Activated CD8-positive, alpha-beta memory T cell treated with anti-CD3 and anti-CD28 coated beads for 24 hours (primary cell): ENCODE measurements at places on chromosomes 13 and 19.

GRCh38 chr19:37074819-37075362 is 3.3 kb upstream of the ZNF420 start:
- no peak for DNase-seq

DNA sequence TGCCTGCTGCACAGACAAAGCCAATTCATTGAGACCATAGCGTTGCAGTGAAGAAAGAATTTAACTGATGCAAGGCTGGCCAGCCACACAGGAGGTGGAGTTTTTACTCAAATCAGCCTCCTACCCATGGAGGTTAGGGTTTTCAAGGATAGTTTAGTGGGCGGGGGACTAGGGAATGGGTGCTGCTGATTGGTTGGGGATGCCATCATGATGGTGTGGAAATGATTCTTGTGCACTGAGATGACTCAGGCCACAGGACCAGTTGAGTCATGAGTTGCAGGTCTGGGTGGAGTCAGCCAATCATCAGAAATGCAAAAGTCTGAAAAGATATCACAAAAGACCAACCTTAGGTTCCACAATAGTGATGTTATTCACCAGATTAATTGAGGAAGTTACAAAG is 359.6 kb downstream of the FOXO1 start:
- no peak for DNase-seq

DNA sequence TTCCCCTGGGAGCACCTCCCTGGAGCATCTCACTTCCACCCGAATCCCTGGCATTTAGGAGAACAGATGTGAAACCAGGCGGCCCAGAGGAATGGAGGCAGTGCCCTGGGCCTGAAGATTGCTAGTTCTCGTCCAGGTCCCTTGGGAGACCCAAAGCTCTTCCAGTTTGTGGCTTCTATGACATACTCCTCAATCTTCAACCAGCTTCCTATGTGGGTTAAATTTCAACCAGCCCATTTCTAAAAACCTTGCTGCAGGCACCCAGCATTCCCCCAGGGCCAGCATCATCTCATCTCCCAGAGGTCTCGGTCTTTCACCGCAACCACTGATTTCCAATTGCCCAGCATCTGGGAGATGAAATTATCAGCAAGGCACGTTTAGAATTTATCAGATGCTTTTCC is 46.0 kb upstream of the STK24 start:
- no peak for DNase-seq

- no peak for DNase-seq
Measured at GRCh38 chr19:50500753-50501151, 10.2 kb downstream of the JOSD2 start.

DNA sequence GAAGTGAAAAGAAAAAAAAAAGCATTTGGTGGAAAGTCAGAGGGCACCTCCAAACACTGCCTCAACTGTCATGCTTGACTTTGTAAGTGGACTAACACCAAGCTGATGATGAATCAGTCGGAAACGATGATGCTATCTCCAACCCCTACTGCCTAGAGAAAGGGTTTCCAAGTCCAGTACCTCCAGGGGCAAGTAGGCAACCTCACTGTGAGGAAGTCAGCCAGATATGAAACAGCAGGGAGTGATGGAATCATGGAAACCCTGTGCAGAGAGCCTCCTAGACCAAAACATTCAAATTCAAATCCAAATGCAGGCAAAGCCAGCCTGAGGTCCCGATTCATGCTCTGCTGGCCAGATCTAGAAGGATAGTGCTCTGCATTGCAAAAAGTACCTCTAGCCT is 100.9 kb upstream of the SERP2 start:
- DNase-seq, result no peak

DNA sequence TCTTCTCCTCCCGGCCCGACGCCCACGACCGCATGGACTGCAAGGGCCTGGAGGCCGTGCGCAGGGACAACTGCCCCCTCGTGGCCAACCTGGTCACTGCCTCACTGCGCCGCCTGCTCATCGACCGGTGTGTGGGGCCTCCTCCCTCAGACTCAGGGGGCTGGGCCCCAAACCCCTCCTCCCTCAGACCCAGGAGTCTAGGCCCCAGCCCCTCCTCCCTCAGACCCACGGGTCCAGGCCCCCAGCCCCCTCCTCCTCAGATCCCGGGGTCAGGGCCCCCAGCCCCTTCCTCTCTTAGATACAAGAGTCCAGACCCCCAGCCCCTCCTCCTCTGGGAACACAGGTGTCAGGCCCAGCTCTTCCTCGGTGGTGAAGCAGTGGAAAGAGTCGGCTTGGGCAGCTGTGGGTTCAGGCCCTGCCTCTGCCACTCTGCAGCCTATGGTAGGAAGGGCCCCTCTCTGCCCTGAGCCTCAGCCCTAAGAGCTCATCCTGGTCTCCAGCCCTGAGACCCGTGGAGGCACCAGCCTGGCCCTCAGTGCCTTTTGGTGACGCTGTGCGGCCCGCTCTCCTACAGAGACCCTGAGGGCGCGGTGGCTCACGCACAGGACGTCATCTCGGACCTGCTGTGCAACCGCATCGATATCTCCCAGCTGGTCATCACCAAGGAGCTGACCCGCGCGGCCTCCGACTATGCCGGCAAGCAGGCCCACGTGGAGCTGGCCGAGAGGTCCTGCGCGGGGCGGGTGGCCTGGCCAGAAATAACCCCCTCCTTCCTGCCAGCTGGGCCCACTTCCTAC is 3.7 kb upstream of the SPIB start:
- peak; percentile 89 for DNase-seq

DNA sequence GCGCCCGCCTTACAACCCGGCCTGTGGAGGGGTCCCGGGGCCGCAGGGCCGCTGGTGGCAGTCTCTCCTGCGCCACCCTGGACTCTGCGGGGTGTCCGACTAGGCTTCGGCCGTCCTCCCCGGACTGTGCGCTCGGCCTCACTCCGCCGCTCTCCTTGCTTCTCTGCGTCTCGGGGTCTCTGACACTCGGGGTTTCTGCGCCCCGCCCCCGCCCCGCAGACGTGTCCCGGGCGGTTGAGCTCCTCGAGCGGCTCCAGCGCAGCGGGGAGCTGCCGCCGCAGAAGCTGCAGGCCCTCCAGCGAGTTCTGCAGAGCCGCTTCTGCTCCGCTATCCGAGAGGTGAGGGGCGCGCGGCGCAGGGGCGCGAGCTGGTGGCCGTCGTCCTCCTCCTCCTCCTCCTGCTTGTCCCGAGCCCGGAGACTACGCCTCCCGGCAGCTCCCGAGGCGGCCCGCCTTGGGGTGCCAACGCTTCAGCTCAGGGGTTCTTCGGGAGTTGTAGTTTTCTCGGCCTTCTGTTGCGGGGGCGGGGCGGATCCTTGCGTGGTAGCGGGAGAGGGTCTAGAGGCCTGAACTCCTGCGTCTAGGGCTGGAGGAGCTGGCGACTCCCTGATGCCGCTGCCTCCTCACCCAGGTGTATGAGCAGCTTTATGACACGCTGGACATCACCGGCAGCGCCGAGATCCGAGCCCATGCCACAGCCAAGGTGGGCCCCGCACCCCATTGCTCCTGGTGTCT is 627 bp downstream of the LIN7B start:
- DNase-seq, result peak; percentile 81

DNA sequence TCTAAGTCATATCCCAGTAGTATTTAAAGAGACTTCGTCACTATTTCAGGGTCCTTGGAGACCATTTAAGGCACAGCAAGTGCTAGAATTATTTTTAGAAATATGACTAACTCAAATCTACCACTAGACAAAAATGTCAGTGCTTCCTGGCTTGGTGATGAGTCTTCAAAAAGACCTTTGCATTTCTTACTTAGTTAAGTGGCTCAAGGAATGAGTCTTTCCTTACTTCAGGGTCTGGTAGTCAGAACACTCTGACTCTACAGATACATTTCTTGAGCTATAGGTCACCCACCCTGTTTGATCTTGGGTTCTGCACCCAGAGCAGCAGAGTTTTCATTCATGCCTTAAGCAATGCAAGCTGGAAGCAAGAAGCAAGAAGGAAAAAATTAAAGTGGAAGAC is 191.0 kb upstream of the HTR2A start:
- no peak for DNase-seq

DNA sequence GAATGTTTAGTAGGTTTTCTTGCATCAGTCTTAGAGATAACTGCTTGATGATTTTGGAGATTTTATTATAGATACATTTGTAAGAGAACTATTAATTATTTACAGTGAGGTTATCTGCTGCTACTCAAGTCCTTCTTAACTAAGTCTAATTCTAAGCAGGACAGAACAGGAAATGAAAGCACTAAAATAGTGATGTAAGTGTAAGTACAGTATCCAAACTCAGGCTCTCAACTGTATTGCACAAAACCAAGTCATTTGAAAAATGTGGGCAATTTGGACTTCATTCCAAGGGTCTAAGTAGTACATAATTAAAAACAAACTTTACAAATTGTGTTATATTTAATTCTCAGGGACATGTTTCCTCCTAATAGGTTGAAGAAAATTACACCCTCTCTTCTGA is 417.1 kb downstream of the ITGBL1 start:
- DNase-seq, result no peak

GRCh38 chr13:113209759-113210421 is 477 bp downstream of the CUL4A start:
- DNase-seq, result peak; percentile 87

DNA sequence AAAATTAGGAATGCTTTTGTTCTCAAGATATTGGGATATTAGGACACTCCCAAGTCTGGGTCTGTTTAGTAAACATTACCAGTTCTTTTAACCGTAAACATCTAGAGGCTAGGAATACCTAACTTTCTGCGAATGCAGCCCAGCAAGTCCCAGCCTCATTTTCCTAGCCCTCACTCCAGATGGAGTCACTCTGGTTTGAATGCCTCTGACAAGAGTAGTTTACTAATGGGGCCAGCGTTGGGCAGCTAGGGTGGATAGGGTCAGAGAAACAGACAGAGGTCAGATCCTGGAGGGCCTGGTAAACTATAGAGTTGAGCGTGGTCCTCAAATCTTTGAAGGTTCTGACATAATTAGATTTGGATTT is 53.6 kb downstream of the WDFY2 start:
- no peak for DNase-seq

DNA sequence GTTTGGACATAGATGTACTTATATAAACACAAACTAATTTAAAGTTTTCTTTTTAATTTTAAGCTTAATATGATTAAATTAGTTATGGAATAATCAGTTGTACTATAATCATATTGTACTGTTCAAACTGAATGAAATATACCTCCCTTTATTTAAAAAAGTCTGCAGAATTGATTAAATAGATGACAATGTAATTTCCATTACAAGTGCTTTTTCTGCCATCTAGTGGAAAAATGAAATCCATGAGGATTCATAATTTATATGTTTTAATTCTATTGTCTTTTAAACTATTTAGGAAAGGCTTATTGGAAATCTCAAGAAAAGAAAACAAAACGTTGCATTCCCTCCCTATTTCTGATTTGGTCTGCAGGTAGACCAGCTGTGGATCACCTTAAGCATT is 30.9 kb downstream of the MZT1 start:
- DNase-seq, result no peak

- no peak for DNase-seq
Measured at GRCh38 chr19:15623711-15624318, 8.8 kb downstream of the CYP4F8 start.

DNA sequence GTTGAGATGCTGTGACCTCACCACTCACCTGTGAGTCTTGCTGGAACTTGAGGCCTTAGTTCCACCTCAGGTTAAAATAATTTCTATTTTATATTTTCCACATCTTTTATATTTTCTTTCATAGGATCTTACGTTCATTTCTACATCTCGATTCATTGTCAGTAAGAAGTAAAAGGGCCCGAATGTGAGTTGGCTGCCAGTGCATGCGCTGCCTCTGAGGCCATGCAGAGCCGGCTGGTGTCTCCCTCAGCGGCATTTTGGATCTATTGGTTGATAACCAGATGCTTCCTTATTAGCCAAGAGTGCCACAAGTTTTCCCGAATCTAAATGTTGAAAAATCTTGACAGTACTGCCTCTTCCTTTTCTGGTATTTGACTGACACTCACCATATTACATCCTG is 347.3 kb downstream of the TEX29 start:
- no peak for DNase-seq

GRCh38 chr13:40539576-40540327 is 126.7 kb downstream of the FOXO1 start:
- no peak for DNase-seq

DNA sequence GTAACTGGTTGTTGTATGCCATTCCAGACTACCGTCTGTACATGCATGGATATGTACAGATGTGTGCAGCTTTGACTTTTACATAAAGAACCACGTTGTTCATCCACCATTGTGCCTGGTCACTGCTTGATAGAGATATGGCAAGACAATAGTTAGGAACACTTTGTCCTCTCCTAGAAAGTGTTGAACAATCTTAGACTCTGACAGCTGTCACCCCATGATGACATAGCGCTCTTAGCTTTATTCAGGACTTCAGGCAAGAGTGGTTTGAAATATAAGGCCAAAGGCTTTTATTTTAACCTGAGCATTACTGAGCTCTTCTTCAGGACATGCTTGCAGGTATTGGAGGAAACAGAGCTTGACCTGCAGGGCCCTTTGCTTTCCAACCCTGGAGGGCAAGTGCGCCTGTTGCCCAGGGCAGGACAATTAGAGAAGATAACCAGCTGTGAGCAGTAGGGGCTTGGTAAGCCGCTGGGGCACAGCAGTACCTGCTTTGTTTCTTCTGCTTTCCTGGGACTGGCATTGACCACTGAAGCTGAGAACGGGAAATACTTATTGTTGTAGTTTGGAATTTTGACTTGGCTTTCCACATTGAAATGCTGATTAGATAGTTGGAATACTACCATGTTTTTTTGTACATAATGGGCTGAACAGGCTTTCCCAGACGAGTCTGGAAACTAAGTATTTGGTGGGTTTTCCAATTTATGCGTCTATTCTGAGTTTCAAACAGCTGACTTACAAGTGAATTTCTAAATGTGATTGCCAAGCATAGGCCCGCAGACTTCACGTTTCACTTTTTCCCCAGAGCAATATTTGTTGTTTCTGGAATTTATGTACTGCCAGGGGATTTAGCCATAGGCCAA is 51.1 kb downstream of the GARRE1 start:
- no peak for DNase-seq

DNA sequence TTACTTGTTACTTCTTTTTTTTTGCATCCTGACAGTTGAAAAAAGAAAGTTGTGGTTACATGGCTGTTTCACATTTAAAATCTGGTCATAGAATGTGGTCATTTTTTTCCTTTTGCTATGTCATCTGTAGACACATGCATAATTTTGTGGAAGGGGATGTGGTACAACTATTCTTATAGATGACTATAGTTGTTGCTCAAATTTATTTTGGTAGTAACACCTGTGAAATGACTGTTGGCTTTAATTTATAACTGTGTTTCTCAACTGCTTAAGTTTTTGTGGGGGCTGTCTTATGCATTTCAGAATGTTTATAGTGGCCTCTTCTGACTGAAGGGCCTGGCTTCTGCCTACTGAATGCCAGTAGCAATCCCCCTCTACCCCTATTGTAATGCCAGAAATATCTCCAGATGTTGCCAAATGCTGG is 130.5 kb downstream of the PAN3 start:
- DNase-seq, result no peak

DNA sequence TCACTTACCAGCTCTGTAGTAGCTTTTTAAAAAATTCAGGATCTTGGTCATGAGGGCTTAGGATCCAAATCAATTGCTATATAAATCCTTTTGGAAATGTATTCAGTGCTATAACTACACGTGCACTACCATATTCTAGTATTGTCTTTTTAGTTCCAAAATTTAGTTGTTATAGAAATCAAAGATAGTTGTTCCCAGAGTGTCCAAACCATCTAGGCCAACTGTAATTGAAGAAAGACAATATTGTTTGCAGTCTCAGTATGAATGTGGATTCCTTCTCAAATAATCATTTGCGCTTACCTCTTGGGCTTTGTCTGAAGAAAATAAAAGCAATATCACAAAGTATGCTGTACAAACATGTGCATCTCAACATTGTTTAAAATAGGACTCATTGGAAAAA is 184.1 kb upstream of the EDNRB start:
- DNase-seq, result no peak
